ENCODE measurements at places on chromosomes 2 and 18.

GRCh38 chr2:116200086-116200485 lies 1614.4 kb upstream of the DDX18 start:
- H3K27ac ChIP-seq = no peak overlapping the region
- DNase-seq = no peak
- H3K27me3 ChIP-seq = no peaks in the 10 kb centered on the region
- no peaks in the 10 kb centered on the region for H3K36me3 ChIP-seq

DNA sequence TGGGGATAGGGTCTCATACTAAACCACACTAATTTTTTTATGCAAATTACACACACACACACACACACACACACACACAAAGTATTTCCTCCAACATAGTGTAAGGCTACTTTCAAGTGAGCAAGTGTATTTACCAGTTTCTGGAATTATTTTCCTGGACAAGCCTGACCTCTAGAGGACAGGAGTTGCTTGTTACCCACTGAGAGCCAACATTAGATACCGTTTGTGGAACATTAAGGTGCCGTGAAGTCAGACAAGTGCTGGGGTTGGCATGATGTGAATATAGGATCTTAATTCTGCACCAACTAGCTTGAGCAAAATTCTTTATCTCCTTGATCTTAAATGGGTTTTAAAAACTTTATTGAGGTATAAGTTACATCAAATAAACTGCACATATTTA lies 39.3 kb upstream of the SERPINB2 start:
- no peak for DNase-seq
- no peak overlapping the region for H3K4me3 ChIP-seq
- no peaks in the 10 kb centered on the region for H3K36me3 ChIP-seq
- H3K4me1 ChIP-seq = no peaks in the 10 kb centered on the region

- H3K27me3 ChIP-seq = peaks cover 76% of the 10 kb centered on the region
- H3K4me1 ChIP-seq = peaks cover 15% of the 10 kb centered on the region
- no peaks in the 10 kb centered on the region for H3K36me3 ChIP-seq
- no peak overlapping the region for H3K4me3 ChIP-seq
- H3K27ac ChIP-seq = no peak overlapping the region
These were observed 2.8 kb upstream of the CYS1 start for GRCh38 chr2:10083046-10083445.

GRCh38 chr2:74137651-74138599 lies 9.8 kb downstream of the BOLA3 start:
- no peak overlapping the region for H3K4me3 ChIP-seq
- H3K4me1 ChIP-seq = no peaks in the 10 kb centered on the region
- no peaks in the 10 kb centered on the region for H3K27me3 ChIP-seq
- no peak overlapping the region for H3K27ac ChIP-seq
